IPS DF 19.7 (cell line): ENCODE measurements at places on chromosomes 7 and 10.

DNA sequence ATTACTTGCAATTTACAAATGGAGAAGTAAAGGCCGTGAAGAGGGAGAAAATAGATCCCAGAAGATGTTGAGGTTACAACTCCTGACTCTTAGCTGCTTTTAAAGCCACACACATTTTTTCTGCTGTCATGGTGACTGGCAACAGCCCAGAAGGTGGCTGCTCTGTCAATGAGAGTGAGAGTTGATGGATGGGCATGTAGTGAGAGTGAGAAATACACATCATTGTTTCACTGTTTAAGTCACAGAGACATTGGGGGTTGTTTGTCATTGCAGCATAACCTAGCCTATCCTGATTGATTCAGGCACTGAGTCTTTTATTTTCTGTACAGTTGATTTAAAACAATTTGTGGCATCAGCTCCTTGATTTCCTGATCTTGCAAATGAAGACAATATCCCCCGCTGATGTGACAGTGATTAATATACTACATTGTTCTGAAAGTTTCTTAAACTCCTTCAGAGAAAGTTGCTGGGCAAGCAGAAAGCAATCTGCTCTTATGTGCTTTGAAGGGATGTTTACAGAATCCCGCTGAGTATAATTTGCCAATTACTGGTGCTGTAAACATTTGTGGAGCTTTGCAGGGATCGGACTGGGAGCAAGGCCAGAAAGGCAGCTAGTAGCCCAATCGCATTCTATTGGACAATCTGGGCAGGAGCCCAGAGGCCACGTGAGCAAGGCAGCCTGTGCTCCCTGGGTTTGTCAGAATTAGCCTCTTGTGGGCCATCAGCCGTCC is 229.6 kb downstream of the PRPF18 start:
- no peak for DNase-seq

DNA sequence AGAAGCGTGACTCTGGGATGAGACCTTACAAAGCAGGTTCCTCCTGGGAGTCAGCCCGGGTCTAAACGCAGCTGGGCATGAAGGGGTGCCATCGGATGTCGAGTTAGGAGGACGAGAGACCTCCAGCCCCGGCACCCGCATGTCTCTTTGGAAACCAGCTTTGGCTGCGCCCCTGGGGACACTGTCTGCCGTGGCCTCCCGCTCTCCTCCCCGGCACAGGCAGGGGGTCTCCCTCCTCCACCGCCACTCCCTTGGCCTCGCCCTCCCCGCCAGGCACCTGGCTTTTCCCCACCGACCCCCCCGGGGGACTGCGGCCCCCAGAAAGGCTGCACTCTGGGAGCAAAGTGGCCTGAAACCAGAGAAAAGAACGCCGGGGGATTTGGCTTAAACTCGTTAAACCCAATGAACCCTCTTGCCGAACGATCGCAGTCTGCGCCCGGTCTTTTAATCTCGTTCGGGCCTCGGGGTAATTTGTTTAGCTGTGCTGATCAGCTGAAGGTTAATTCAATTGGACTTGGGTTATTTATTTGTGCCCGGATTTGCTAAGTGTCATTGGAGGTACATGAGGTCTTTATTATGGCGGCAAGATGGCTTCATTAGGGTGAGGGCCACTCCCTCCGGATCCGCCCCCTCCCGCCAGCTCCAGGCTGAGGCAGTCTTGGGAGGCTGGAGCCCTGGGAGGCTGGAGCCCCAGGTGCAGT is 16.4 kb upstream of the PSMG3 start:
- DNase-seq, result no peak

DNA sequence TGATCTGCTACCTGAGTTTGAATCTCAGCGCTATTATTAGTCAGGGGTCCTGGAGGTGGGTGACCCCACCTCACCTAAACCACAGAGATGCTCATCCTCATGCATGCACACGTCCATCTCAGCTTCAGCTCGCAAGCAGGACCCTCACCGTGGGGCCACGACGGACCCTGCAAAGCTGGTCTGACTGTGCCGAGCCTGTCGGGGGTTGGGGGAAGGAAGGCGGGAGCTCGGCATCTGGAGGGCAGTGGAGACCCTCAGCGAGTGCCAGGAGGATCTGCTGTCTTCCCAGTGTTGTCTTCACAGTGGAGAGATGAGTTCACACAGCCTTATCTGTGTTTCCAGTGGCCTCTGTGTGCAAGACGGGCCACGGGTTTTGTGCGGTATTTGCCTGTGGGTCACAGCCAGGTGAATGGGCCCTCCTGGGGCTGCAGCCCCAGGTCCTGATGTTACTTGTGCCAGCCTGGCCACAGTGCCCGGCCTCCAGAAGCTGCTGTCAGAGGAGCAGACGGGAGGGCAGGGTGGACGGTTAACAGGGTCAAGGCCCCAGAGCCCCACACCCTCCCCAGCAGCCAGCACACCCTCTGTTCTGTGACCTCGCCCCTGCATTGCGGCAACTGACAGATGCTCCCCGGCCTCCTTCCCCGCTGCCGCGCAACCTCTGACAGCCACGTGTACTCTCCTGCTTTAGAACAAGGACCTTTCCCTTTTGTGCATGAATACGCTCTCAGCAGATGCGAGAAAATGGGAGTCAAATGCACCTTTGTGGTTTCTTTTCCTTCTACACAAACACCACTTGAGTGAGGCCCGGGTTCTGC is 528.8 kb downstream of the DNAJB6 start:
- no peak for DNase-seq

- DNase-seq, result no peak
Measured at GRCh38 chr10:24272374-24272773, 63.4 kb downstream of the KIAA1217 start.

- DNase-seq, result no peak
Measured at GRCh38 chr10:119483001-119483400, 59.5 kb downstream of the RGS10 start.

DNA sequence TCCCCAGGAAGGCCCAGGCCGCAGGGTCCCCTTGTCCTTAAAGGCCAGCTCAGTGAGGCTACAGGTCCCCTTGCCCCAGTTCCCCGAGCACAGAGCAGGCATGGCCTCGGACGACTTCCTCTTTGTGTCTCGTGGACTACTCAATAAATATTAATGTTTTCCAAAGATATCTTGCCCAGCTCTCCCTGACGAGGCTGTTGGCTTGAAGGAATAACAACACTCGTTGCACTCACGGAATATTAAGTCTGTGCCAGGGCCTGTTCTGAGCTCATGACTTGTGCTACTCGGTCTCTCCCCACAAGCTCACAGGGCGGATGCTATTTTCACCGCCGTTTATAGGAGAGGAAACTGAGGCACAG is 68.2 kb downstream of the CUX1 start:
- DNase-seq, result no peak

- DNase-seq, result no peak
Measured at GRCh38 chr7:45682836-45683555, 108.8 kb downstream of the ADCY1 start.

- no peak for DNase-seq
Measured at GRCh38 chr7:46755120-46756034, 826.5 kb downstream of the TNS3 start.

- DNase-seq, result no peak
Measured at GRCh38 chr10:110336111-110336721, 31.5 kb upstream of the SMNDC1 start.

DNA sequence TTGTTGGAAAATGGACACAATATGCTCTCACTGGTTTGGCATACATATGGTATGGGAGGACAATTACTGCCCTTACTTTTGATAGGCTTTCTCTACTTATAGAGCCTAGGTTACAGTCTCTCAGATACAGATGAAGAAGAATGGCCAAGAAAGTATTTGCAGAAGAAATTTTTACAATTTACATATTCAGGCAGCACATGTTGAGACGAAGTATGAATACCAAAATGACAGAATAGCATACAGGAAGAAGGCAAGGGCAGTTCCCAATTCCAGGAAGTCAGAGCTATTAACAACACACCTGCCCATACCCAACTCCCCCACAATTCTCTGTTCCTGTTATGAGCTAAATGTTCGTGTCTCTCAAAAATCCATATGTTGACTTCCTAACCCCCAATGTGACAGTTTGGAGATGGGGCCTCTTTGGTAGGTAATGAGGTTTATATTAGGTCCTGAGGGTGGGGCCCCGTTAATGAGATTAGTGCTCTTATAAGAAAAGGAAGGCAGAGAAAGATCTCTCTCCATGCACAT is 67.8 kb downstream of the DOCK4 start:
- no peak for DNase-seq

GRCh38 chr10:8430321-8430720 is 375.8 kb downstream of the GATA3 start:
- no peak for DNase-seq

DNA sequence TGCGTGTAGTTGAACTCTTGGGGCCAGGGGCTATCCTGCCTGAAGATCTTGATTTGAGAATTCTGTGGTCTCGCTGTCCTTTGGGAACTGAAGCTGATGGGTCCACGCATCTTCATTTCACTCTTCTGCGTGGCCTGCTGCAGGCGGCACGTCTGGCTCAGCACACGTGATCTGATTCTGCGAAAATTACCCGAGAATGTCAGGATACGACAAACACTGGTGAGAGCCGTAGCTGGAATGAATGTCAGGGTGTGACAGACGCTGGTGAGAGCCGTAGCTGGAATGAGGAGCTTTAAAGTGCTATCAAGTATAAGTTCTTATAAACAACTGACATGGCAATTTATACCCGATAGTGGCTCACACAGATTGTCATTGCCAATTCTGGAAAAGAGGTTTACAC is 44.6 kb upstream of the CFAP46 start:
- no peak for DNase-seq

GRCh38 chr7:71787513-71787912 is 624.6 kb downstream of the CALN1 start:
- DNase-seq, result no peak

- no peak for DNase-seq
Measured at GRCh38 chr10:72175149-72175548, 40.7 kb upstream of the ANAPC16 start.

- DNase-seq, result no peak
Measured at GRCh38 chr7:45007106-45007505, 7.1 kb downstream of the CCM2 start.

DNA sequence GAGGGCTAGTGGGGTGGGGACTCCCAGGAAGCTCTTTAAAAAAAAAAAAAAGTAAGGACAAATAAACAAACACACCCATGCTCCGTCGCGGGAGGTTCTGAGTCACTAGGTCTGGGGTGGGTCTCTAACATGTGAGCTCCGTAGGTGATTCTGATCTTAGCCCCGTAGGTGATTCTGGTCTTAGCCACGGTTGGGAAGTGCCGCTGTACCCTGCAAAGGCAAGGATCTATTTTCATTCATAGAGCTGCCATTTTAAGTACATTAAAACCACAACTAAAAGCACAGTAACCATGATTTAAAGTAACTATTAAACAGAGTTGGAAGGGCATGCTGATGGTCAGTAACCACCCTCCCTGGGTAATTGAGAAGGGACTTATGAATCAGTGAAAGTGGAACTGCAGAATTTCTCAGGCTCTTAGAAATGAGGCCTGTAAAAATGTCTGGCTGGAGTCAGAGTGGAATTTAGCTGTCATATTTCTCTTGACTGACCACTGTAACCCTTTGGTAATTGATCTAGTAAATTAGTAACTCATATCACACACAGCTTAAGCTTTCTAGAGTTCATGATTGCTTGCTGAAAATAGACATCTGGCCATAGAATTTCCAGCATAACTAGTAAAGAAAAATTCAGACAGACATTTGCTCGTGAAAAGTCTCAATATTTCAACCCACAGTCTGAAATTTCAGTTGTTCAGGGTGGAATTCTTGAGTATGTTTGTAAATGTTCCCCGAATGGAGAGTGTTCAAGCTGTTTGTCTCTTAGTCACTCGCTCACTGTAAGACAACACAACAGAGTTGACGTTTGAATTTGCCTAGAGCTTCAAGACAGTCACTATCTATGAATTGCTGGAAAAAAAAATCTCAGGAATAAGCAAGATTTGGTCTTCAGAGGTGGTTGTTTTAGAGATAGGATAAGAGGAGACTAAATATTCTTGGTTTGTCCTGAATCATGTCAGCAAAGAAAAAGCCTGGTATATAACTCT is 34.2 kb upstream of the TCF7L2 start:
- DNase-seq, result no peak

- DNase-seq, result no peak
Measured at GRCh38 chr7:131508754-131509486, 47.5 kb downstream of the PODXL start.

DNA sequence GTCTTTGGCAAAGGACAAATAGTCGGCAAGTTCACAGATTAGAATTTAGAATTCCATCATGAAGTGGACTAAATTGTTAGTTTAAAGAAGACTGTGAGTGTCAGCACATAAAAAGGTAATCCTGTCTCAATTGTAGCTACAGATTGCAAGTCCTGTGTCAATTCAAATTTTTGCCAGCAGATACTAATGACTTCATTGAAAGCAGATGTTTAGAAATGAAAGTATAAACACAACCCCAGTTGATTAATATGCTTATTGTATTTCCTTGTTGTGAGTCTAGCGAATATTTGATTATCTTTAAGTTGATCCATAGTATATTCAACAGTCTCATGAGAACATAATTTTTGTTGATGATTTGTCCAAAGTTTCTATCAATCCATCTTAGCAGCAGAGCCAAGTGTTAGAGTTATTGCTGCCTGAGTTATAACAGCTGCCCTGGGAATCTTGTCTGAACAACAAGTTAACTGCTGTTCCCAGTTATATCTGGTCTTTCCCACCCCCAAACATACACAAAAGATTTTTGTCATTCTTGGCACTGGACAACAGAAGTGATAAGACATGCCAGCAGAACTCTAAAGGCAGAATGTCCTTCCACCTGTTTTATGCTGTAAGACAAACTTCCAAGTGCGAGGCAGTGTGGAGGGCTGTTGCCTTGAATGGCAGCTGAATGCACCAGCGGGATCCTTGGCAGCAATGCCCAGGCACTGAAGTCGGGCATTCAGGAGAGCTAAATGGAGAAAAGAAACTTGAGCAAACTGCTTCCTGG is 21.3 kb upstream of the HERPUD2 start:
- DNase-seq, result no peak

DNA sequence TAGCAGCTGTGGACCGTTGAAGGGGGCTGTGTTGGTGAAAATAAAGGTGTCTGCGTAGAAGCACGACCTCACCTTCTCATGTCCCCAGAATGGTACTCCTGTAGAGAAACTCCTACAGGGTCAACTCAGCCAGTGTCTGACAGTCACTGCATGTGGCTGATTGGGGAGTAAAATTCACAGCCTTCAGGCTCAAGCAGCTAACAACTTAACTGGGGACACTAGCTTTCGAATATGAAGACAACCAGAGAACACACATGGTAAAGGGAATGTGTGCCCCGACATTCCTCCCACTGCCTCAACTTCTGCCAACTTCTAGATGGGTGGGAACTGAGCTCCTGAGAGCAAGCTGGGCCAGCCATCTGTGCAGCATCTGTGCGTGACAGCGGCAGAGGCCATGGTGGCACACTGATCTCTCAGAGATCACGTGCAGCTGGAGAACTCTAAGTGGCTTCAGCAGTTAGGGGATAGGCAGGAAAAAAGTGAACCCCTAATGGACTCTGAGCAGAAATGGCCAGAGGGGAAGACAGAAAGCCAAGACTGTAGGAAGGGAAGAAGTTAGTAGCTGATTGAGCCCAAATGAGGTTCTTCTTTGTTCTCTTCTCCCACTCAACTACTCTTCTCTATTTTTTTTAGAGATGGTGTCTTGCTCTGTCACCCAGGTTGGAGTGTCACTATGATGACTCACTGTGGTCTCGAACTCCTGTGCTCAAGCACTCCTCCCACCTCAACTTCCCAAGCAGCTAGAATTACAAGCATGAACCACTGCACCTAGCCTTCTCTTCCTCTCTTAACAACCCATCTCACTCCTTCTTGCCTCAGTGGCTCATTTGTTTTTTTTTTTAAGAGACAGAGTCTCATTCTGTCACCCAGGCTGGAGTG is 280.8 kb downstream of the ZEB1 start:
- DNase-seq, result no peak
